ENCODE measurements at places on chromosomes 13 and 19. TPM values are rescaled to one million over a fixed set of nuclear protein-coding genes. Genes with fewer than 3 reads are reported as not detected.

ABCA7 gene
- 19.0 TPM for total RNA-seq

FFAR2 gene
- total RNA-seq: not detected

MYH14 gene
- not detected for total RNA-seq

NCR1 gene
- not detected for total RNA-seq

KIR2DL1 gene
- total RNA-seq: not detected

SIGLEC9 gene
- 0.22 TPM for total RNA-seq

USP12 gene
- total RNA-seq: 36.2 TPM

CD33 gene
- not detected for total RNA-seq

C1QTNF9B gene
- not detected for total RNA-seq
